ENCODE measurements at places on chromosomes 6 and 20.

DNA sequence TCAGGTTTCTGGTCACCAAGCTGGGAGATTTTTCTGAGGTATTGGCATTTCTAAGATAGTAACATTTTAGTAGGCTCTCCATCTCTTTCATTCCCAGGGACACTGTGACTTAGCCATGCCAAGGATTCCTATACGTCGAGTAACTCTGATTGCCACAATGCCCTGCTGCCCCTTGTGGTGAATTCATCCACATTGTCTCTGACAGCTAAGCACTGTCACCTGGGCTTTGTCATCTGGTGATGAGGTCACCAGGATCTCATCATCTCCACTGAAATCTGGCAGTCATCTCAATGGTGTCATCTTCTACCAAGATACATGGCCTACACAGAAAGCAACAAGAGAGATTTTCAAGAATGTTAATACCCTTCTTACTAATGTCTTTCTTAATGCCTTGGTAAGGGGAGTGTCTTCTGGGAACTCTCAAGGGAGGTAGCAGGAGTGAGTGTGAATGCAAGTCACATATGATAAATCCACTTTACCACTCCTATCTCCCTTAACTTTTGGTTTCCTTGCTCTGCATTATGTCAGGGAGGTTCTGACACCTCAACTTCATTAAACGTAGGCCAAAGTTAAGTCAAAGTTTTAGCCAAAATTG is 246.7 kb downstream of the CD109 start:
- no peak for DNase-seq

DNA sequence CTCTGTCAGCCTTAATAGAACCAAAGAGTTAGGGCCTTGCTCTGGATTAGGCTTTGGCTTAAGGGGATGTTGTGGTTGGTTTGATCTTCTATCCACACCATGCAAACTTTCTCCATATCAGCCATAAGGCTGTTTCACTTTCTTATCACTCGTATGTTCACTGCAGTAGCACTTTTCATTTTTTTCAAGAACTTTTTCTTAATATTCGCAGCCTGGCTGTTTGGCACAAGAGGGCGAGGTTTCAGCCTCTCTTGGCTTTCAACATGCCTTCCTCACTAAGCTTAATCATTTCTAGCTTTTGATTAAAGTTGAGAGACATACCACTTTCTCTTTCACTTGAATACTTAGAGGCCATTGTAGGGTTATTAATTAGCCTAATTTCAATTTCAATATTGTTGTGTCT is 193.1 kb downstream of the NRN1 start:
- no peak for DNase-seq

DNA sequence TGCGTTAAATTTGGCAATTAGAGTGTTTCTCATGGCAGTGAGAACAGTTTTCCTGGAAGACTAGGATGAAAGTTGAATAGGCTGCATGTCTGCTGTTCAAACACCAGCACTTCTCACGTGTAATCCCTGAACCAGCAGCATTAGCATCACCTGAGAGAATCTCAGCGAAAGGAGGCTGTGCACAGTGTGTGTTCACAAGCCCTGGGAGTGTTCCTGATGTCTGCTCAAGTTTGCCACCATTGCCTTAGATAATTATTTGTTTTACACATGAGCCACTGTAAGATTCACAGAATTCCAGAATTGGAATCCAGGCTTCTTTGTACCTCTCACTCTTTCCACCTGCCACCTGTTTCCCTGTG is 117.3 kb downstream of the JARID2 start:
- no peak for DNase-seq

GRCh38 chr6:9009931-9010330 is 574.6 kb upstream of the SLC35B3 start:
- no peak for DNase-seq

- no peak for DNase-seq
These were observed 837.3 kb downstream of the DHX35 start for GRCh38 chr20:39799366-39799965.

GRCh38 chr6:158647501-158647900 is 2.4 kb upstream of the SYTL3 start:
- DNase-seq = no peak

GRCh38 chr6:94559829-94560537 is 1017.4 kb upstream of the MANEA start:
- DNase-seq = no peak

DNA sequence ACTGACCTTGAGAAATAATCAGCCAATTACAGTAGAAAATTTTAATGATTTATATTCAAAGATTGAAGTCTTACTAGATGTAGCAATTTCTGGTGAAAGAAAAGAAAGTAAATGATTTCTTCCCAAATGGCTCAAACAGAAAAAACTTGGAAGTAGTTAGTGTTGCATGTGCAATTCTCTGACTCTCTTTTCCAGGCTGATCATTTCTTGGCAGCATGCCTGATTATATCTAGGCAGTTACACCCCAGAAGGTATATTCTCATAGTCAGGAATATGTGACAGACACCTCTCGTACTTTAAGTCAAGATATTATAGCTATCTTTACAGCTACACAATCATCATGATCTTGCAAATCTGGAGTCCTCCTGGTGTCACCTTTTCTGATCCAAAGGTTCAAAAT is 122.9 kb downstream of the PDE7B start:
- DNase-seq = no peak

DNA sequence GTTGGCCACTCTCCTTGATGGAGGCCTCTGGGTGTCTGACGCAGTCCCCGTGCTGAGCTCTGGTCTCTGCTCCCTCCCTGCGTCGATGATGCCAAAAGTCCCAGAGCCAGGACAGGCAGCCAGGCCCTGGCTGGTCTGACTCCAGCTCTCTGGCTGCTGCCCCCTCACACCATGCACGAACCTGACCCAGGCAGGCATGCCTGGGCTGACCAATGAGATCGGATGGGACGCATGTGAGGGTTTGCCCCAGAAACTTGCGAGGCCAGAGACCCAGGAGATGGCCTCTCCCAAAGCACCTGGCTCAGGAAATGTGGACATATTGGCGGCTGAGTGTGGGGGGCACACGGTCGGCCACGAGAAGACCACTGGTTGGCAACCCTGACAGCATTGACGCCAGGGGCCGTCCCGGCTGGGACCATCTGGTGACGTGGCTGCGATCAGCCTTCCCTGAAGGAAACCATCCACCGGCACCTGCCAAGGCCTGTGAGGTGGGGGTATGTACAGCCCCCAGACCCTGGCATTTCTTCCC is 51.2 kb upstream of the FRMD1 start:
- no peak for DNase-seq
